ENCODE measurements at places on chromosomes 4 and X.

GRCh38 chr4:56424697-56425514, 10.5 kb downstream of the PPAT start:
- DNase-seq, result no peak

DNA sequence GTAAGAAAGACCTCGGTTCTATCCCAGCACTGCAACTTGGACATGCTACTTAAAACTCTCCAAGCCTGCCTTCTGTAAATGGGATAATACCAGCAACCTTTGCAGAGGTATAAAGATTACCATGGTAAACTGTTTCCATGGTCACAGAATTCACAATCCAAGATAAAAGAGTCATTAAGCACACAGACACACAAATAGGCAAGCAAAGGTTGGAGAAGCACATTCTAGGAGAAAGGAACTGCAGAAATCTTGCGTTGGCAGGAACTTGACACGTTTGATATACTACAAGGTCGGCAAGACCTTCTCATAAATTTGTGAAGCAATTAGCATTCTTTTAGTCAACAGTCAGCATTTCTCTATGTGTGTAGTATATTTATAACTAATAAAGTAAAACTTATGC, 12.3 kb upstream of the CHRNA9 start:
- DNase-seq, result no peak

DNA sequence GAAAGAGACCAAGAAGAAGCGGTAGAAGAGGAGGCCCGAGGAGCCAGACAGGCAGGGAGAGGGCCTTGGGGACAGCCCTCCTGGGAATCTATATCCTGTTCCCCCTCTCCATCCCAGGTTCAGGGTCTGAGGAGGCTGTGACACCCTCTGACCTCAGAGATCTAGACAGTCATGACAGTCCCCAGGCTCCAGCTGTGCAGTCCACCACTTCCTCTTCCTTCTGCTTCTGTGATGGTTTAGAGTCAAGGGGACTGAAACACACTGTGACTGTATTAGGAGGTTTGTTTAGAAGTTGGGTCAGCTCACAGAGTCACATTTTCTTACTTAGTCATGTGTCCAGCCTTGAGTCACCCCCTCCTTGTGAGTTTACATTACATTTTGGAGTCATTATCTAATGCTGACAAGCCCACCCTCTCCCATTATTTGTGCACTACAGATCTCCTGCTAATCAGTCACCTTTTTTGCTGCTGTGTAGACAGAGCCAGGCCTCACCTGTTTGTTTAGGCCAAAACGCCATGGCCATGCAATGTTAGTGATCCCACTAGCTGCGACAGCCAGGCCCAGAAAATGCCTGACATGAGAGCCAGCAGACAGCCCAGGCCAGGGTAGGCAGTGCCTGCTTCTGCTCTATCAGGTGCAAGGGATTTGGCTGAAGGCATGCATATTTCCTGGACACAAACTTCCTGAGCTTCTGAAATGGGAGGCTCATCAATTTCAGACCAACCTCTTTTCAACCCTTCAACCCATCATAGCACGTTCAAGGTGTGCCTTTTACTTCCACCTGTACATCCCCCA, 26.0 kb downstream of the MANBA start:
- no peak for DNase-seq

DNA sequence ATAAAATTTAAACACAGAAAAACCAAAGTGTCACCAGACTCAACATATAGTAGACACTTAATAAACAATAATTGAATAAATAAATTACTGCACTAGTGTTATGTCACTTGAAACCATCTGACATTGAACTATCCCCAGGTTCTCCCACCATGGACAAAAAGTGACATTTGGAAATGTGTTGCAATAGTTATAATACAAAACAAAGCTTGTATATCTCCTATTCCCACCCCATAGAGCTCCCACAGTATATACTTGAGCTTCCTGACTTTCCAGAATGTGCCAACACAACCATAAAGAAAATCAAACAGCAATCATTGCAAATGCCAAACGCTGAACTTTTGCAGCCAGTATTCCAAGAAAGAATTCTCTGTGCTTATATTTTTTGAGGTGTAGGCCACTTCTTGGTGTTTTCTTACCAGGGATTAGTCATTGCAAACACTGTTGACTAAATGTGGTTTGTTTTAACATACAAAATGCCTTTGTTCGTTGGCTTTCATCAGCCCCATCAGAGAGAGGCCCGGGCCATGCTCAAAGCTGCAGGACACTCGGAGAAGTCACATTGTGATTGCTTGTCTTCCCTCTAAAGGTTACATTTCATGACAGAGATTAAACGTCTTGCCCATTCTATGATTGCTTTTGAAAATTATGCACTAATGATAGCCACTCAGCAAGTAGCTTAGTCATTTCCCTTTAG, 33.8 kb downstream of the PPARGC1A start:
- no peak for DNase-seq

- no peak for DNase-seq
Observed at GRCh38 chr4:141797966-141798365, 161.6 kb downstream of the IL15 start.

DNA sequence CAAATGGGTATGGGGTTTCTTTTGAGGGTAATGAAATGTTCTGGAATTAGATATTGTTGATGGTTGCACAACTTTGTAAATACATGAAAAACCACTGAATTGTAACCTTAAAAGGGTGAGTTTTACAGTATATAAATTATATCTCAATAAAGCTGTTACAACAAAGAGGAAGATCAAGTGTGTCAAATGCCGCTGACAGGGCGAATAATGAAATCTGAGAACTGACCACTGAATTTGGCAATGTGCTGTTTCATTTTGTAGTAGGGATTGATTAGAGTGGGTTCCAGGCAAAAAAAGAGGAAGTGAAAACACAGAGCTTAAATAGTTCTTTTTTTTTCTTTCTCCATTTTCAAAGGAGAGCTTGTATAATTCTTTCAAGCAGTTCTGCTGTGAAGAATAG, 161.1 kb upstream of the NAP1L5 start:
- DNase-seq, result no peak

DNA sequence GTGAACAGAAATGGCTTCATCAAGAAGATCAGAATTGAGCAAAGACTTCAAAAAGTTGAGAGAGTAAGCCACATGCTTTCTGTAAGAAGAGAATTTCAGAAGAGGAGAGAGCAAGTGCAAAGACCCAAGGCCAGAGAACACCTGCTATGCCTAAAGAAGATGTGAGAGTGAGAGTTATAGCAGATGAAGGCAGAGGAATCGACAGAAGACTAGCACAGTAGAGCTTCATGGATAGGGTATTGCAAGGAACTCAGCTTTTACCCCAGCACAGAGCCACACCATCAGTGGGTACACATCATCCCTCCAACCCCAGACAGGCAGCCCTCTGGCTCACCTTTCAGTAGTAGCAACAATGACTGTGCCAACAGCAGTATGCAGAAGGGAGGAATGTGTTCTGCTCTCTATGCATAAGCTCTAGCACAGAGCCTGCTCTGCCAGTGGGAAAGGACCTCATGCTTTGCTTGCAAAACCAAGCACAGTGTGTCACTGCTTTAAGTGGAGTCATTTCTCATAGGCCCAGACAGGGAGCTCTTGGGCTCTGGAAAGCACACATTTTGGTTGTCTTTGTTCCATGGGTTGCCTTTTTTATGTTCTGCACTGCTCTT, 318.6 kb downstream of the NAF1 start:
- DNase-seq, result no peak

DNA sequence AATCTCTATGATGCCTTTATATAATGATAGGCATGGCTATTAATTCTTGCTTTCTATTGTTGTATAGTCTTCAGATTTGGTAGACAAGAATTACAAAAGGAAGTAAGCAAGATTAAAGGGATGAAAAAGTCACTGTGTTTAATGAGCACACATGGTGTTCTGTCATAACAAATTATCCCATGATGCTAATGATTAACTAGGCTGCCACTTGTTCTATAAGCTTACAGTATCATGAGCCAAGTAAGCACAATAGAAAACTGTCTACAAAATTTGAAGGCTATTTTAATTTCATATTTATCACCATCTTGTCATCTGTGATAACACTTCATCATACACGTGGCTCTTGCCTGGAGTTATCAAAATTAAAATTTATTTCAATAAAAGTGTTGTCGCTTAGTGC, 466.7 kb downstream of the GASK1B start:
- DNase-seq, result no peak

DNA sequence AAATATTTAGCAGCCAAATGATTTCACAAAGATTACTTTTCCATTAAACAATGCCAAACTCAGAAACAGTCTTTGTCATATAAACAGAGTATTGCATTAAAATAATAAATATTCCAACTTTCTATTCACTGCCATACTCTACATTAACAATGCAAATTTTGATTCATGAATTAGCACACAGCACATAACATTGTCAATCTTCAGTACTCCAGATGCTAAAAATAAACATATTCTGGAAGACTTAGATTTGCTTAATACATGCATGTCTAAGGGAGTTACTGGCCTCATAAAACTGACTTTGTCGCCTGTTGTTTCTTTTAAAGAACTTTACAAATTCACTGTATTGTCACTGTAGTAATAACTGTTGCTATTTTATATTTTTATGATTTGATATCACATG, 131.6 kb downstream of the TMEM144 start:
- DNase-seq, result no peak

GRCh38 chr4:90124276-90124675, 2.9 kb upstream of the CCSER1 start:
- DNase-seq, result no peak

- DNase-seq, result no peak
Observed at GRCh38 chr4:149293046-149293649, 522.5 kb downstream of the IQCM start.

DNA sequence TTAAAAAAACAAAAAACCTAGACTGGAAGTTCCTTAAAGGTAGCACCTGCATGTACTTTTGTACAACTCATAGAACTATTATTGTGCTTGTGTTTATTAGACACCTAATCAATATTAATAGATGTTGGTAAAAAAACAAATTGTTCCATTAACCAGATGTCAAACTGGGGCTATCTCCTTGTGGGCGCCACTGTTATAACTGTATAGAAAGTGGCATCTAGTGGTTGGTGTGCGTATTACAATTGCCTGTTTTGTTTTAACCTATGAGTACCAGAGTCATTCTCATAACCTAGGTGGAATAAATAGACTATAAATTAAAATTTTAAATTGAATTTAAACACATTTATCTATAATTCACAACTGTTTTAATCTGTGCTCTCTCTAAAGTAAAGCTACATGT, 97.4 kb downstream of the COL4A5 start:
- no peak for DNase-seq

GRCh38 chrX:15789979-15790768, at the start of gene ZRSR2:
TSS of gene ZRSR2 (plus strand) at chrX:15790484. CDS start at chrX:15790496, 12 bp downstream.
- DNase-seq, result peak; percentile 70

DNA sequence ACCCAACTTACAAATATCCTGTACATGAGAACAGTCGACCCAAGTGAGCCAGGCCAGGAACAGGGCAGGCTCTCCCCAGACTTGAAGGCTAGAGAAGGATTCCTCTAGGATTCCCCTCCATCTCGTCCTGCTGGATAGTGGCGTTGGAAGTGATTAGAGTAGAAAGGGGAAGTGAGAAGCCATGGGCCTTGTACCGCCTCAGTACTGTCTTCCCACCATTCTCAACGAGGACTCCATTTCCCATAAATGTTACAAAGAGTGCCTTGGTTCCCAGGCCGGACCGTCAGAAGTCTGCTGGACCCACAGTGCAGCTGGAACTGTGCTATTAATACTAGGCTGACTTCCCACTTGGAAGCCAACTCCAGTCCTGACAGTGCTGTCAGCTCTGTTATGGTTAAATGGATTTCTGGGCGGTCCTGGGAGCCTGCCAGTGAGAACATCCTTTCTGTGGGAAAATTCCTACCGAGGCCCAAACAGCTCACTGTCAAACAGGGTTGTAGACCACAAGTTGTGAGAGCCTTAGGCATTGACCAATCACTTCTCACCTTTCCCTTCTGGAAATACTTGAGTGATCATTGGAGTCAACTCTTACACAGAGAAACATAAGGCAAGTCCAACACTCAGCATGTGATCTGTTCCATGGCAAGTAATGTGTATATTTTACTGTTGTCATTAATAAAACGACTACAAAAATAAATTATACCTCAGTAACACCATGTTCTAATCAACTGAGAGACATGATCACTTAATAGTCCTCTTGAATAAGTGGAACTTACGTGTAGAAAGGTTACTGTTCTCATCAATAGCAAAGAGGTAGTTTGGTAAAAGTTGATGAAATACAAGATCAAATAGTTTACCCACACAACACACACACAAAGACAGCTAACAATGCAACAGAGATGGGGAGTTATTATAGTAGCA, 58.4 kb downstream of the AMELX start:
- no peak for DNase-seq

DNA sequence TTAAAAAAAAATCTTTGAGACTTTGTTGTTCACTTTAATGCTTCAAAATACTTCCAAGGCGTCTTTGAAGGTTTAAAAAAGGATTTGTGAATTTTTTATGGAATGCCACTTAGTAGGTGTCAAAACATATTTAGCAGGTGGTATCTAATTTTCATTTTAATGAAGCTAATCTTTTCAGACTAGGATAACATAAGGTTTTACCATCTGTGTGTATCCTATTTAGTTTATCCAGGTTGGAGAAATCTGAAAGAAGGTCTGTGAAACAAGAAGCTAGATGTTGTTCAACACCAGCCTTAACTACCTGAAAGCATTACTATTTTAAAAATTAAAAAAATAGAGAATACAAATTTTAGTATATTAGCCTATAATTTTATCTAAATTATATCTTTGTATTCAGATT, 193.4 kb downstream of the GRID2 start:
- no peak for DNase-seq

GRCh38 chr4:148395771-148396170, 46.4 kb downstream of the NR3C2 start:
- no peak for DNase-seq

GRCh38 chrX:1281521-1281920, 12.9 kb downstream of the CSF2RA start:
- DNase-seq, result no peak

- no peak for DNase-seq
Observed at GRCh38 chrX:136752346-136752745, 28.4 kb downstream of the ARHGEF6 start.

- no peak for DNase-seq
Observed at GRCh38 chrX:133542476-133542875, 127.2 kb upstream of the GPC4 start.

DNA sequence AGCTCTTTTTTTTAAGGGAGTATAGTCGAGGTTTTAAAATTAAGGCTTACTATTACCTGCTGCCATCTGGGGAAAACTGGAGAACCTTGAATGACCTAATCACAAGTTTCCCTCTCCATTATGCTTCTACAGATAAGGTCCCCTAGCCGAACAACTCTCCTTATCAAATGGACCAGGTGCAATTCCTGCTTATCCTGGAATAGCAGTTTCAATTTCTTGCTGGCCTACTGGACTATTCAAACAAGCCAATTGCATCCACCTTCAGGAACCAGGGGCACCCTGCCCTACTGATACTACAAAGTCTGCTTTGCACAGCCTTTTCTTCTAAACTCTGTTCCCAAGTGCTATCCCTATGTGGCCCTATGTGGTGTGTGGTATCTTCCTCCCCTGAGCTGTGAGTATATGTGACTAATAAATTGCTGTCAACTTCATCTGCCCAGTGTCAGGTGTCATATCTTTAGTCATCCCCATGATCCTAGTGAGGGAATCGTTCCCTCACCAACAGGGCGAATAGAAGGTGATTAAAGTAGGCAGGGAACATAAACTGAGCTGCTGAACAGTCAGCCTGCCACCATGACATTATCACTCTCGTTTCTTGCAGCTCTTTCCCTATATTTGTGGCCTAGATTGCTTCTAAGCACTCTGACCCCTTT, 128.5 kb downstream of the ATG4A start:
- DNase-seq, result no peak
